ENCODE measurements at places on chromosomes 6 and 20. TPM values are rescaled to one million over a fixed set of nuclear protein-coding genes. Genes with fewer than 3 reads are reported as not detected.

- no peaks in the 10 kb centered on the region for H3K36me3 ChIP-seq
- no peak overlapping the region for H3K27ac ChIP-seq
- peaks cover 7% of the 10 kb centered on the region for H3K4me1 ChIP-seq
- H3K27me3 ChIP-seq, result no peaks in the 10 kb centered on the region
- no peak for DNase-seq
These were observed 197.3 kb upstream of the MARCKS start for GRCh38 chr6:113659762-113660404.

GRCh38 chr6:5042436-5042835 lies 38.6 kb upstream of the RPP40 start:
- H3K4me1 ChIP-seq, result no peaks in the 10 kb centered on the region
- no peak for DNase-seq
- no peaks in the 10 kb centered on the region for H3K27me3 ChIP-seq
- H3K36me3 ChIP-seq, result no peaks in the 10 kb centered on the region
- no peak overlapping the region for H3K4me3 ChIP-seq

- peaks cover 14% of the 10 kb centered on the region for H3K4me1 ChIP-seq
- no peak overlapping the region for H3K27ac ChIP-seq
- no peaks in the 10 kb centered on the region for H3K27me3 ChIP-seq
- DNase-seq, result no peak
- no peak overlapping the region for H3K4me3 ChIP-seq
These were observed 28.8 kb downstream of the FAM229B start for GRCh38 chr6:112116221-112116620.

Gene SIRPB1
- total RNA-seq, result 11.6 TPM

DNA sequence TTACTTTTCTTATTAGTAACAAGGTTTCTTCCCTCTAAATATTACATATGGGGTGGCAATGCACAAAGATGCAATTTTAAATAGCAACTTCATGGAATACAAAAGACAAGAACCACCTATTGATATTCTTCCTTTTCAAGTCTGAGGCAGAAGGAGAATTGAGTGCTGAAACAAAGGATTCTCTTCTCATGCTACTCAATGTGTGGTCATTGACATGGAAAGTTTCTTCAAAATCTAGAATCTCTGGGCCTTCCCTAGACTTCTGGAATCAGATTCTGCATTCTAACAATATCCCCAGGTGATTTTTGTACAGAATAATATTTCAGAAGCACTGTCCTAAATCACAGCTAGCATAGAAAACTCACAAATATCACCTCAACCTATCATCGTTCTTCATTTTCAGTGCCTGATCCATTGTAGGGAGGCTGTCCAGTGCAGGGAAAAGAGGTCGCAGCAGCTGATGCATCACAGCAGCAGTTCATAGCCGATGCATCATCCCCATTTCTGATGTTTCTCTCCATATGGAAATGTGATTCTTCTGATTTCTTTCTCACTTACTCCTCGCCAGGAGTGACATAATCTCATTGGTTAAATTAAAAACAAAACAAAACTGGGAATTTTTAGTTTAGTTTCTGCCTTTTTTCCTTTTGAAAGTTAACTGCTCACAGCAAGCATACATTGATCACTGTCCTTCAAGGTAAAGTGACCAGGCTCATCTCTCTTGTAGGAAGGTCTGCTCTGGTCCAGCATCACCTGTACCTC lies 139.5 kb upstream of the FAM83B start:
- no peaks in the 10 kb centered on the region for H3K36me3 ChIP-seq
- H3K27me3 ChIP-seq, result no peaks in the 10 kb centered on the region
- no peak for DNase-seq

- no peaks in the 10 kb centered on the region for H3K27me3 ChIP-seq
- peak; percentile 51 for DNase-seq
- H3K4me1 ChIP-seq, result peaks cover 12% of the 10 kb centered on the region
- no peaks in the 10 kb centered on the region for H3K36me3 ChIP-seq
- no peak overlapping the region for H3K4me3 ChIP-seq
- H3K27ac ChIP-seq, result no peak overlapping the region
These were observed 103.8 kb upstream of the PLCB4 start for GRCh38 chr20:8964959-8965562.

- no peak for DNase-seq
- H3K36me3 ChIP-seq, result peaks cover 7% of the 10 kb centered on the region
- peaks cover 33% of the 10 kb centered on the region for H3K4me1 ChIP-seq
- no peaks in the 10 kb centered on the region for H3K27me3 ChIP-seq
These were observed 106.3 kb downstream of the SLC23A2 start for GRCh38 chr20:4894981-4895381.

Gene IMPG1
- total RNA-seq, result not detected

Gene SLC17A3
- total RNA-seq, result not detected

DNA sequence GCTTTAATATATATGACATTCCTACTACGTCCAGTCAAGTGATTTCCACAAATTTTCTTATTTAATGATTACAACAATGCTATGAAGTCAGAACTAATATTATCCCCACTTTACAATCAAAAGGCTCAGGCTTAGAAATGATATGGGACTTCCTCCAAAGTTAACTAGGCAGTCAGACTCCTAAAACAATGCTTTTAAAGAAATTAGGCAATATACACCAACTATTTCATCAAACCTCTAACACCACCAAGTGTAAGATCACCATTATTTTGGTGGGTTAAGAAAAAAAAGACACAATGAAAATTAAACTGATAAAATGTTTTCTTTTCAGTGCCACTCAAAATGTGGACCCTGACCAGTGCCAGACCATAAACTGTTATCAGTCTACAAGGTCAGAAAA lies 256.1 kb upstream of the RUNX2 start:
- H3K27ac ChIP-seq, result no peak overlapping the region
- DNase-seq, result no peak
- no peaks in the 10 kb centered on the region for H3K36me3 ChIP-seq
- no peaks in the 10 kb centered on the region for H3K4me1 ChIP-seq

Gene MAPK13
- 41.4 TPM for total RNA-seq

DNA sequence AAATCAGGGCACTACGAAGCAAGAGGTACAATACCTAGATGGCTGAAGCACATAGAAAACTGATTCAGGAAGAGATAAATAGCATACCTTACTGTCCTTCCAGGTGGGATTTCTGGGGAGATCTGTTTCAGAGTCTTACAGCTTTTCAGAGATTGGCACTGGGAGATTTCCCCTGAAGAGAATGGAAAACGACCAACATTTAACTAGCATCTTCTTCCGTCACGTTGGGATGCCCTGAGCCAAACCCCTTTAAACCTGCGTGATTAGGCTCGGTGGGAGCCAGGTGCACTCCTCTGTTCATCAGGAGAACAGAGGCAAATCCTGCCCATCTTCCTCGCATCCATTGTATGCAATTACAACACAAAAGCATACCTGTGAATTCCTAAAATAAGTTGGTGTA lies 614.5 kb downstream of the HDGFL1 start:
- H3K4me3 ChIP-seq, result no peak overlapping the region
- H3K4me1 ChIP-seq, result no peaks in the 10 kb centered on the region
- no peak overlapping the region for H3K27ac ChIP-seq
- no peaks in the 10 kb centered on the region for H3K27me3 ChIP-seq
- no peaks in the 10 kb centered on the region for H3K36me3 ChIP-seq

Gene AVP
- total RNA-seq, result not detected

All from PC-3 (cell line).